ENCODE measurements at places on chromosomes 16 and 17.

DNA sequence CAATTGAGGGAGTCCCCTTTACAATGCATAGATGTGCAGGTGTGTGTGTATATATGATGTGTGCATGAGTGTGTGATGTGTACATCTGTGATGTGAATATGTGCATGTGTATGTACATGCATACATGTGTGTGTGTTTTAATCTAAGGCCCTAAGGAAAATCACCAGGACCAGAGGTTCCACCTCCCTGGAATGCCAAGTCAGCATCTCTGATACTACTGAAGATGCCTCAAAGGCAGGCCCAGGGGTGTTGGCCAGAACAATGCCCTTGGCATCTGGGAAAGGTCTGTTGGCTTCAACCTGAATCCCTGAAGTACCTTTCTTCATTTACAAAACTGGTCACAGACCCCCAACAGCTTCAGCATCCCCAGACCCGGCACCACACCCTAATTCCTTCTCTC, 129.5 kb downstream of the CDYL2 start:
- no peak for DNase-seq

GRCh38 chr17:14458724-14459123, 157.8 kb downstream of the HS3ST3B1 start:
- no peak for DNase-seq

GRCh38 chr16:11264155-11264832, 4.8 kb downstream of the TNP2 start:
- no peak for DNase-seq

- DNase-seq: no peak
Measured at GRCh38 chr17:50660042-50660886, 25.6 kb downstream of the ABCC3 start.

DNA sequence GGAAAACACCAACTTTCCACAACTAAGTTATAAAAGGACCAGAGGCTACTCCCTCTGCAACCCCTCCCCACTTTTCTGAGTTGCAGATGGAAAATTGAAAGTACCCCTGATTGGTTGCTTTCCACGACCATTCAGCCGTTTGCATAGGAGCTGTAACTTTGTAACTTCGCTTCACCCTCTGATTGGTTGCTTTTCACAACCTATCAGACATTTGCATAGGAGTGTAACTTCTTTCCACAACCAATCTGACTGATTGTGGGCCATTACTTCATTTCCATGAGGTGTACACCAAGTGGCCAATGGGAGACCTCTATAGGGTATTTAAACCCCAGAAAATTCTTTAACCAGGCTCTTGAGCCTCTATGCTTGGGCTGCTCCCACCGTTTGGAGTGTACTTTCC, 644.1 kb downstream of the WWOX start:
- DNase-seq: no peak

- no peak for DNase-seq
Measured at GRCh38 chr17:48062273-48062672, 14.1 kb downstream of the NFE2L1 start.
